Fibroblast of lung (primary cell): ENCODE measurements at places on chromosomes 3 and 15. TPM values are rescaled to one million over a fixed set of nuclear protein-coding genes. Genes with fewer than 3 reads are reported as not detected.

DNA sequence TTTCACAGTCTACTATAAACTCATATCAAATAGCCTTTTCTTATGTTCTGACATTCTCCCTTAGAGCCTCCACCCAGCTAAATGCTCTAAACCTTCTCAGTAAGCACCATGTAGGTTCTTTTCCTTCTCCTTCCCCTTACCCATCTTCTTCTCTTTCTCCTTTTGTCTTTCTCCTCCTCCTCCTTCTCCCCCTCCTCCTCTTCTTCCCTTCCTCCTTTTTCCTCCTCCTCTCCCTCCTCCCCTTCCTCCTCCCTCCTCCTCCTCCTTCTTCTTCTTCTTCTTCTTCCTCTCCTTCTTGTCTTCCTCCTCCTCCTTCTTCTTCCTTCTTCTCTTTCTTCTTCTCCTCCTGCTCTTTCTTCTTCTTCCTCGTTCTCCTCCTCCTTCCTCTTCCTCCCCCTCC lies 85.2 kb upstream of the KCNAB1 start:
- H3K36me3 ChIP-seq: no peaks in the 10 kb centered on the region
- H3K4me1 ChIP-seq: no peaks in the 10 kb centered on the region
- no peak overlapping the region for H3K27ac ChIP-seq
- no peak overlapping the region for H3K4me3 ChIP-seq
- no peaks in the 10 kb centered on the region for H3K27me3 ChIP-seq
- DNase-seq: no peak

GRCh38 chr3:185820973-185821758 lies 3.7 kb downstream of the IGF2BP2 start:
- H3K27ac ChIP-seq: peak overlapping the region; percentile 79
- peak overlapping the region; percentile 77 for H3K4me3 ChIP-seq
- peaks cover 10% of the 10 kb centered on the region for H3K4me1 ChIP-seq
- no peaks in the 10 kb centered on the region for H3K27me3 ChIP-seq

- H3K27ac ChIP-seq: no peak overlapping the region
- H3K36me3 ChIP-seq: no peaks in the 10 kb centered on the region
- no peak for DNase-seq
- no peaks in the 10 kb centered on the region for H3K27me3 ChIP-seq
Measured at GRCh38 chr3:71528816-71529215, 54.7 kb downstream of the FOXP1 start.

- H3K4me1 ChIP-seq: no peaks in the 10 kb centered on the region
- H3K4me3 ChIP-seq: no peak overlapping the region
- no peaks in the 10 kb centered on the region for H3K27me3 ChIP-seq
- no peak overlapping the region for H3K27ac ChIP-seq
Measured at GRCh38 chr15:101657968-101658784, 6.0 kb upstream of the TM2D3 start.

- no peaks in the 10 kb centered on the region for H3K36me3 ChIP-seq
- H3K4me3 ChIP-seq: no peak overlapping the region
- H3K4me1 ChIP-seq: peaks cover 11% of the 10 kb centered on the region
- peak; percentile 94 for DNase-seq
- no peak overlapping the region for H3K27ac ChIP-seq
- H3K27me3 ChIP-seq: no peaks in the 10 kb centered on the region
Measured at GRCh38 chr3:149342413-149343380, 9.3 kb upstream of the TM4SF18 start.

- no peak overlapping the region for H3K27ac ChIP-seq
- H3K27me3 ChIP-seq: no peaks in the 10 kb centered on the region
- H3K4me1 ChIP-seq: no peaks in the 10 kb centered on the region
- no peak overlapping the region for H3K4me3 ChIP-seq
- no peak for DNase-seq
- no peaks in the 10 kb centered on the region for H3K36me3 ChIP-seq
Measured at GRCh38 chr3:163175970-163176369, 1679.4 kb downstream of the OTOL1 start.

DNA sequence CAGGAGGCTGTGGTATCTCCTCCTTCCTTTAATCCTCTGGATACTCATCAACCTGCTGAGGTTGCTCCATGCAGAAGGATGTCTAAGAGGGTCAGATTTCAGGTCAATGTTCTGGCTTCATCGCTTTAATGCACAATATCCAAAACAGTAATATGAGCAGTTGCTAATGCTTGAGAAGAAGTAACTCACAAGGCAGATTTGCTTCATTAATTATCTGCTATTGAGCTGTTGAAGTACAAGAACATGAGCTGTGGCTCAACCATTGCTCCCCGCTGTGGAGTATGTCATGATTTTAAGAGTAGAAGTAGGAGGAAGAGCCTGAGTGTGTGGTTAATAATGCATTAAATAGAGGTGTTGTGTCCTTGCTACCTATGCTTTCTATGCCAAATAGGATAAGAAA lies 1412.9 kb upstream of the ALCAM start:
- no peaks in the 10 kb centered on the region for H3K27me3 ChIP-seq
- H3K4me3 ChIP-seq: no peak overlapping the region

- H3K27ac ChIP-seq: no peak overlapping the region
- no peaks in the 10 kb centered on the region for H3K4me1 ChIP-seq
- no peak for DNase-seq
- H3K36me3 ChIP-seq: no peaks in the 10 kb centered on the region
- H3K27me3 ChIP-seq: peaks cover 3% of the 10 kb centered on the region
- no peak overlapping the region for H3K4me3 ChIP-seq
Measured at GRCh38 chr15:76098685-76099084, 38.9 kb downstream of the TMEM266 start.

DNA sequence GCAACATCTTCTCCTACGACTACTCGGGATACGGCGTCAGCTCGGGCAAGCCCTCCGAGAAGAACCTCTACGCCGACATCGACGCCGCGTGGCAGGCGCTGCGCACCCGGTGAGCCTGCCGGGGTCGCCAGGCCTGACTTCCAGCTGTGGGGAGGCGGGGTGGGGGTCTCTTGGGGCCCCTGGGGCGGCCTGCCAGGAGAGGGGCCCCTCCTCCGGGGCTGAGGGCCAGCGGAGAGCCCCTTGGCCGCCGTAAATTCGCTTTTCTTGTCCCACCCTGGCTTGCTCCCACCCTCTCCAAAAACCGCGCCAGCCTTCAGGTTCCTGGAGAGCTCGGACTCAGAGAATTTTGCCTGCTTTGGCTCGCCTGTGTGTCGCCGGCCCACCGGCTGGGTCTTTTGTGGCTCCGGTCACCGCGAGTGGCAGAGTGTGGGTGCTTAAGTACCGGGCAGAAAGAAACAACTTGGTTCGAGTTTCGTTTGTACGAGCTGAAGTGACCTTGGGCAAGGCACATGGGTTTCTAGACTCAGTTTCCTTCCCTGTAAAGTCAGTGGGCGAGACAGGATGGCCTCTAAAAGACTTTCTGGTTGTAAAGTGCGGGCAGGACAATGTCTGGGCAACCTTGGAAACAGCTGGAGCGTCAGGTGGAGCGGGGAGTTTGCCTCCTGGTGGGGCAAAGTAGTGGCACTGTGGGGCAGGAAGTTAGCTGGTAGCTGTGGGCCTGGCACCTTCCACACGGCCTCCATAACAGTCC lies 976 bp downstream of the ABHD17C start:
- H3K36me3 ChIP-seq: peaks cover 4% of the 10 kb centered on the region
- H3K4me3 ChIP-seq: peak overlapping the region; percentile 85
- H3K27me3 ChIP-seq: no peaks in the 10 kb centered on the region
- peak; percentile 22 for DNase-seq

DNA sequence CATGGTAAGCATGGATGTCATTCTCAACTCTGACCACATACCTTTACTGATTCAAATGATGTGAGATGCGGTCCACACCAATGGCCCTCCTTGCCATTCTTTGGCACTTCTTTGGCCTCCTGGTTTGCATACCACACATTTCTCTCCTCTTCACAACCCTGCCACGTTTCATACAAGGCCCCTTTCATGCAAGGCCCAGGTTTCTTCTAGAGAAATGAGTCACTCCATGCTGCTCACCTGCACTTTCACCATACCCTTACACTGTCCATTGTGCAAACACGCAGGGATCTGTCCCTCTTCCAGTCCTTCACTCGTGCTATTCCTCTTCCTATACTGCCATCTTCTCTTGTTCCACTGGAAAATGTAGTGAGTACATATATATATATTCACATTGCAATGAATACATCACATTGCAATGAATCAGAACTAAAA lies 24.4 kb upstream of the SLC24A5 start:
- H3K4me1 ChIP-seq: peaks cover 2% of the 10 kb centered on the region
- no peak overlapping the region for H3K4me3 ChIP-seq
- no peak overlapping the region for H3K27ac ChIP-seq
- DNase-seq: no peak
- H3K27me3 ChIP-seq: no peaks in the 10 kb centered on the region

GRCh38 chr3:170054204-170054603 lies 16.4 kb downstream of the GPR160 start:
- peaks cover 7% of the 10 kb centered on the region for H3K4me1 ChIP-seq
- no peak for DNase-seq
- H3K27me3 ChIP-seq: no peaks in the 10 kb centered on the region
- no peaks in the 10 kb centered on the region for H3K36me3 ChIP-seq
- H3K27ac ChIP-seq: no peak overlapping the region
- no peak overlapping the region for H3K4me3 ChIP-seq

- no peak overlapping the region for H3K27ac ChIP-seq
- no peak overlapping the region for H3K4me3 ChIP-seq
- H3K36me3 ChIP-seq: no peaks in the 10 kb centered on the region
- no peaks in the 10 kb centered on the region for H3K27me3 ChIP-seq
- DNase-seq: no peak
Measured at GRCh38 chr15:58492661-58493397, 61.0 kb downstream of the LIPC start.

GRCh38 chr3:42505128-42505848 lies 2.8 kb downstream of the VIPR1 start:
- no peak overlapping the region for H3K27ac ChIP-seq
- no peak overlapping the region for H3K4me3 ChIP-seq
- DNase-seq: no peak
- H3K36me3 ChIP-seq: no peaks in the 10 kb centered on the region

GRCh38 chr3:78338405-78338804 lies 1298.5 kb downstream of the ROBO2 start:
- no peaks in the 10 kb centered on the region for H3K36me3 ChIP-seq
- H3K27ac ChIP-seq: no peak overlapping the region
- H3K27me3 ChIP-seq: no peaks in the 10 kb centered on the region
- DNase-seq: no peak
- no peak overlapping the region for H3K4me3 ChIP-seq

GRCh38 chr15:82108489-82109078 lies 62.8 kb upstream of the MEX3B start:
- H3K4me1 ChIP-seq: peaks cover 5% of the 10 kb centered on the region
- H3K36me3 ChIP-seq: no peaks in the 10 kb centered on the region
- peak; percentile 38 for DNase-seq
- H3K27me3 ChIP-seq: no peaks in the 10 kb centered on the region
- H3K4me3 ChIP-seq: no peak overlapping the region

DNA sequence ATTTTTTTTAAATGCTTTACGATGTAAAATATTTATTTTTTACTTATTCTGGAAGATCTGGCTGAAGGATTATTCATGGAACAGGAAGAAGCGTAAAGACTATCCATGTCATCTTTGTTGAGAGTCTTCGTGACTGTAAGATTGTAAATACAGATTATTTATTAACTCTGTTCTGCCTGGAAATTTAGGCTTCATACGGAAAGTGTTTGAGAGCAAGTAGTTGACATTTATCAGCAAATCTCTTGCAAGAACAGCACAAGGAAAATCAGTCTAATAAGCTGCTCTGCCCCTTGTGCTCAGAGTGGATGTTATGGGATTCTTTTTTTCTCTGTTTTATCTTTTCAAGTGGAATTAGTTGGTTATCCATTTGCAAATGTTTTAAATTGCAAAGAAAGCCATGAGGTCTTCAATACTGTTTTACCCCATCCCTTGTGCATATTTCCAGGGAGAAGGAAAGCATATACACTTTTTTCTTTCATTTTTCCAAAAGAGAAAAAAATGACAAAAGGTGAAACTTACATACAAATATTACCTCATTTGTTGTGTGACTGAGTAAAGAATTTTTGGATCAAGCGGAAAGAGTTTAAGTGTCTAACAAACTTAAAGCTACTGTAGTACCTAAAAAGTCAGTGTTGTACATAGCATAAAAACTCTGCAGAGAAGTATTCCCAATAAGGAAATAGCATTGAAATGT lies 15.6 kb downstream of the THBS1 start:
- H3K27me3 ChIP-seq: no peaks in the 10 kb centered on the region
- peaks cover 3% of the 10 kb centered on the region for H3K4me1 ChIP-seq
- peaks cover 27% of the 10 kb centered on the region for H3K36me3 ChIP-seq
- no peak overlapping the region for H3K4me3 ChIP-seq
- no peak overlapping the region for H3K27ac ChIP-seq

- no peak overlapping the region for H3K27ac ChIP-seq
- H3K4me3 ChIP-seq: no peak overlapping the region
- no peak for DNase-seq
Measured at GRCh38 chr3:159782724-159783421, 205.8 kb upstream of the IL12A start.

DNA sequence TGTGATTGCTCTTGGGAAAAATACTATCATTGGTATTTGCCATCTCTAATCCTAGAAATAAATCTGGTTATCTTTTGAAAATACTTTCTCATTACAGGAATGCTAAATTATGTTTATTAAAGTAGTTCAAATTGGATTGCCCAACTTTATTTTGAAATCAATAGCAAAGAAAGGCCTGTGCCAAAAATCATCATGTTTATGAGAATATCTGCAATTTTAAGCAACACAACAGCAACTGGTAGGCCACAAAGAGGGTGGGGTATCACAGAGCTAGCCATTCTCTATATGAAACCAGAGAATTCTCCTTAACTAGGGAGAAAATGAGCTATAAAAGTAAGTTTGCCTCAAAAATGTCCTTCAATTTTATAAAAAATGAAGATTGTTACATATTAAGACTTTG lies 11.9 kb upstream of the TM4SF19 start:
- H3K4me1 ChIP-seq: no peaks in the 10 kb centered on the region
- no peaks in the 10 kb centered on the region for H3K27me3 ChIP-seq
- DNase-seq: no peak
- H3K4me3 ChIP-seq: no peak overlapping the region
- H3K27ac ChIP-seq: no peak overlapping the region
- H3K36me3 ChIP-seq: no peaks in the 10 kb centered on the region

- no peak overlapping the region for H3K27ac ChIP-seq
- no peaks in the 10 kb centered on the region for H3K36me3 ChIP-seq
- DNase-seq: peak; percentile 81
- no peak overlapping the region for H3K4me3 ChIP-seq
- no peaks in the 10 kb centered on the region for H3K27me3 ChIP-seq
- no peaks in the 10 kb centered on the region for H3K4me1 ChIP-seq
Measured at GRCh38 chr3:78969483-78969882, 798.3 kb downstream of the ROBO1 start.

DNA sequence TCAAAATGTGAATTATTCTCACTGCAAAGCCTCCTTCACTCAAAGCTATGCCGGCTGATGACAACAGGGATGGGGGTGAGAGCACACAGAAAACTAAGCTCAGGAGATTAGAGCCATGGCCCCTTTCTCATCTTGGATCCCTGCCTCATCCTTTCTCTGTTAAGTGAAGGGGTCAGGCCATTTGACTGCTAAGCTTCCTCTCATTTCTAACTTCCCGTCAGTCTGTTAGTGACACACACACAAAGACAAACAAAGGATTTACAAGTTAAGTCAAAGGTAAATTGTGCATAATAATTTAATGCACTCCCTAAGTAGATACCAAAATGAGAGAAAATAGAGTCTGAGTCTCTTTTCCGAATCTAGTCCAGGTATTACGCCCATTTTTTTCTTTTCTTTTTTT lies 1.2 kb downstream of the SS18L2 start:
- peaks cover 2% of the 10 kb centered on the region for H3K36me3 ChIP-seq
- H3K27ac ChIP-seq: peak overlapping the region; percentile 81
- peaks cover 5% of the 10 kb centered on the region for H3K4me1 ChIP-seq
- H3K4me3 ChIP-seq: peak overlapping the region; percentile 67
- no peak for DNase-seq
- no peaks in the 10 kb centered on the region for H3K27me3 ChIP-seq

The SLC38A3 gene
- not detected in 2 replicates for total RNA-seq

The ITPR1 gene
- 48.0 and 87.0 TPM in 2 replicates for total RNA-seq

The HRG gene
- total RNA-seq: not detected in 2 replicates

The EFHB gene
- total RNA-seq: 0.83 and 1.0 TPM in 2 replicates

The IQCH gene
- 2.6 and 5.0 TPM in 2 replicates for total RNA-seq

The TXNRD3 gene
- total RNA-seq: 8.8 and 10.3 TPM in 2 replicates

The RBM6 gene
- total RNA-seq: 41.3 and 46.1 TPM in 2 replicates

The LRRC2 gene
- total RNA-seq: 0.77 and 3.8 TPM in 2 replicates

The PPP1R14D gene
- not detected in 2 replicates for total RNA-seq

The ISL2 gene
- 0.17 and 0.26 TPM in 2 replicates for total RNA-seq
